ENCODE measurements at places on chromosomes 1 and 21. TPM values are rescaled to one million over a fixed set of nuclear protein-coding genes. Genes with fewer than 3 reads are reported as not detected.
A peak's percentile ranks its signal among the peaks of the same experiment; 100 is the strongest.

- no peak overlapping the region for H3K27ac ChIP-seq
- no peak overlapping the region for H3K4me3 ChIP-seq
- no peaks in the 10 kb centered on the region for H3K36me3 ChIP-seq
- DNase-seq: no peak
- no peaks in the 10 kb centered on the region for H3K4me1 ChIP-seq
These were observed 119.2 kb downstream of the RWDD3 start for GRCh38 chr1:95353194-95353593.

DNA sequence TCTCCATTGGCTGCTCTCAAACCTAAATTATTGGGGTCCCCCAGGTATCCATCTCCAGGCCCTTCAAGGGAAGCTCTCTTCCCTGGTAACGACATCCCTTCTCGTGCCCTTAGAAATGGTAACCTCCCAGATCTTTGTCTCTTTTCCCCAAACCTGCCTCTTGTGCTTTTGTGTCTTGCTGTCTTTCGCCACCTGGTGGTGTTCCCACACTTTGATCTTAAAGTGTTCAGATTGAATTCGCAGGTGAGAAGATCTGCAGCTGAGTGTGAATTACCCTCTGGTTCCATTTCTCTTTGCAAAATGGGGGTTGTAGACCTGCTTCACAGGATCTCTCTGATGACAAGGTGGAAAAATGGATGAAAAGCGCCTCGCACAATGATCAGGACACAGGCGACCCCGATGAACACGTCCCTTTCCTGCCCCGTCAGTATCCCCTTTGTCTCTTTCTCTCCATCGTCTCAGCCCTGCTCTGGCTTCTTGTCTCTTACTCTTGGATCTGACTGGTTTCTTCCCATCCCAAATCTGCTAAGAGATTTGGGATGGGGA is 53.1 kb downstream of the DOP1B start:
- no peaks in the 10 kb centered on the region for H3K27me3 ChIP-seq
- H3K36me3 ChIP-seq: peaks cover 28% of the 10 kb centered on the region
- peak; percentile 52 for DNase-seq
- no peaks in the 10 kb centered on the region for H3K4me1 ChIP-seq
- H3K27ac ChIP-seq: no peak overlapping the region

GRCh38 chr21:34148826-34149558 is 75.6 kb downstream of the MRPS6 start:
- no peak overlapping the region for H3K4me3 ChIP-seq
- peaks cover 6% of the 10 kb centered on the region for H3K36me3 ChIP-seq
- no peaks in the 10 kb centered on the region for H3K27me3 ChIP-seq
- no peak for DNase-seq
- no peaks in the 10 kb centered on the region for H3K4me1 ChIP-seq

The SPTA1 gene
- total RNA-seq: 0.50 TPM

DNA sequence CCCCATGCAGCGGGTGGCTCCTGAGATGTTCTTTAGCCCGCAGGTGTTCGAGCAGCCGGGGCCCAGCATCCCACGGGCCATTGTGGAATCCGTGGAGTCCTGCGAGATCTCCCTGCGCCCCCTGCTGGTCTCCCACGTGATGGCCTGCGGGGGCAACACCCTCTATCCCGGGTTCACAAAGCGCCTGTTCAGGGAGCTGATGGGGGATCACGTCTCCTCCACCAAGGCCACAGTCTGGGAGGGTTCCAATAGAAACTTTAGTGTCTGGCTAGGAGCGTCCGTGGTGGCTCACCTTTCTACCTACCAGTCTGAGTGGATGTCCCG is 71.0 kb downstream of the ACTL8 start:
- H3K27me3 ChIP-seq: peaks cover 29% of the 10 kb centered on the region
- H3K4me1 ChIP-seq: no peaks in the 10 kb centered on the region
- H3K4me3 ChIP-seq: no peak overlapping the region
- H3K36me3 ChIP-seq: no peaks in the 10 kb centered on the region
- H3K27ac ChIP-seq: no peak overlapping the region

DNA sequence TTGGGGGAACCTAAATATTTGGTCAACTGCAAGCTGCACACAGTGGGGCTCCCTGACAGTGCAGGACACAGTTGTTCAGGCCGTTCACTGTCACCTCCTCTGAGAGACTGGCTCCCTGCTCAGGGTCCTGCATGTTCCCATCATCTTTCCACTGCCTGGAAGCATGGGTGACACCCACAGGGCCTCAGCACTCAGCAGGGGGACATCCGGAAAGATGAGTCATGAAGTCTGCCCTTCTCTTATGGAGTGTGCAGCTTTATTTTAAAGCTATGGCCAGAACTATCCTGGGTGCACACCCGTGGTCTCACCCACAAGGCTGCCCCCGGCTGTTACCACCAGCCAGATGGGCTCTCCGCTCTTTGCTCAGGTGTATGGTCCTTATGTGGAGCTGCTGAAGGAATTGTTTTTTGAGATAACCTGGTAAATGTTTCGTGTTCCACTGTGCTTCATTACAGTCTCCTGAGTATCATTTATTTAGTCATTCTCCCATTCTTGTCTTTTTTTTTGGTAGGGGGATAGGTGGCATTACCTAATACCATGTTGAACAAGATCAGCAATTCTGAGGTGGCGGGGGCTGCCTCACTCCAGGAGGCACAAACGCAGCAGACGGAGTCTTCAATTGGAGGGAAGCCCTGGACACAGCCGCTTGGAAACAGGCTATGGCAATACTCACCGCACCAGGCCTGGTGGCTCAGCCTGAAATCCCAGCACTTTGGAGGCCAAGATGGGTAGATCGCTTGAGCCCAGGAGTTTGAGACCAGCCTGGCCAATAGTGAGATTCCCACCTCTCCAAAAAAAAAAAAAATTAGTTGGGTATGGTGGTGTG is 14.3 kb downstream of the TRIM11 start:
- no peak overlapping the region for H3K4me3 ChIP-seq
- peaks cover 48% of the 10 kb centered on the region for H3K36me3 ChIP-seq
- H3K4me1 ChIP-seq: peaks cover 12% of the 10 kb centered on the region
- DNase-seq: peak; percentile 10
- peak overlapping the region; percentile 47 for H3K27ac ChIP-seq
- H3K27me3 ChIP-seq: no peaks in the 10 kb centered on the region

DNA sequence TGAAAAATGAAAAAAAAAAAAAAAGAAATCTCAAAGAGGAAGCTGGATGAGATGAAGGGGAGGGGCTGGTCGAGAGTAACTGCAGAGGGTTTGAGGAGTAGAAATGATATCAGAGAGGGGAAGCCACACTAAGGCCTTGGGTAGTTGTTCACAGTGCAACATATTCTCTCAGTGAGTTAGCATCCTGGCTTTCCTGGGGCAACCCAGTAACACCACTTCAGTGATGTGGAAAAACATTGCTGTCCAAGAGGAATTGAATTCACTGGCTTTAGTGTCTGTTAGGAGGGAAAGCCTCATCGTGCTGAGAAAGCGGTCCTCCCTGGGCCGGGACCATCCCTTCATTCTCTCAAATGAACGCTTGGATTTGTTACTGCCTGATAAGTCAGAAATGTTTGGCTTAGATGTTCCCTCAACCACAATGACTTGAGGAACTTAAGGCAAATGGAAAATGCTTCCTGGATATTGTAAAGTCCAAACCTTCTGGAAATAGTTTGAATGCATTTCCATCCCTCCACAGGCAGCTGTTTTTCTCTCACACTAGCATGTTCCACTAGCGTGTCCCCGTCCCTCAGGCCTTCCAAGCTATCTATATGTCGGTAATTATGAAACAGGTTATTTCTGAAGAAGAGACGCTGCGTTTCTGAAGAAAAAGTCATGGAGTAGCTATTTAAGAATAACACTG is 12.2 kb downstream of the TGFB2 start:
- no peaks in the 10 kb centered on the region for H3K27me3 ChIP-seq
- no peak overlapping the region for H3K4me3 ChIP-seq
- H3K4me1 ChIP-seq: no peaks in the 10 kb centered on the region
- DNase-seq: no peak

The CCDC30 gene
- 10.2 TPM for total RNA-seq

The NR1I3 gene
- not detected for total RNA-seq

GRCh38 chr1:85587841-85588240 is 7.3 kb downstream of the CCN1 start:
- H3K27me3 ChIP-seq: no peaks in the 10 kb centered on the region
- H3K27ac ChIP-seq: no peak overlapping the region
- peaks cover 6% of the 10 kb centered on the region for H3K36me3 ChIP-seq
- no peak for DNase-seq
- H3K4me1 ChIP-seq: peaks cover 15% of the 10 kb centered on the region
- no peak overlapping the region for H3K4me3 ChIP-seq

- no peaks in the 10 kb centered on the region for H3K27me3 ChIP-seq
- H3K27ac ChIP-seq: no peak overlapping the region
- H3K36me3 ChIP-seq: no peaks in the 10 kb centered on the region
These were observed 369.7 kb downstream of the RRAGC start for GRCh38 chr1:38489844-38490270.

The SPATA21 gene
- total RNA-seq: not detected

- no peaks in the 10 kb centered on the region for H3K36me3 ChIP-seq
- H3K27me3 ChIP-seq: no peaks in the 10 kb centered on the region
- no peaks in the 10 kb centered on the region for H3K4me1 ChIP-seq
- no peak for DNase-seq
These were observed 9.7 kb downstream of the HSD11B1 start for GRCh38 chr1:209714338-209714737.

The POU3F1 gene
- total RNA-seq: not detected

GRCh38 chr1:67939942-67940341 is 106.7 kb upstream of the GNG12 start:
- H3K27me3 ChIP-seq: no peaks in the 10 kb centered on the region
- no peak overlapping the region for H3K27ac ChIP-seq
- H3K36me3 ChIP-seq: no peaks in the 10 kb centered on the region
- no peak overlapping the region for H3K4me3 ChIP-seq

- no peaks in the 10 kb centered on the region for H3K36me3 ChIP-seq
- peaks cover 13% of the 10 kb centered on the region for H3K4me1 ChIP-seq
- DNase-seq: peak; percentile 70
- H3K27me3 ChIP-seq: peaks cover 4% of the 10 kb centered on the region
- H3K4me3 ChIP-seq: no peak overlapping the region
These were observed 26.8 kb upstream of the CRNN start for GRCh38 chr1:152440635-152441471.

DNA sequence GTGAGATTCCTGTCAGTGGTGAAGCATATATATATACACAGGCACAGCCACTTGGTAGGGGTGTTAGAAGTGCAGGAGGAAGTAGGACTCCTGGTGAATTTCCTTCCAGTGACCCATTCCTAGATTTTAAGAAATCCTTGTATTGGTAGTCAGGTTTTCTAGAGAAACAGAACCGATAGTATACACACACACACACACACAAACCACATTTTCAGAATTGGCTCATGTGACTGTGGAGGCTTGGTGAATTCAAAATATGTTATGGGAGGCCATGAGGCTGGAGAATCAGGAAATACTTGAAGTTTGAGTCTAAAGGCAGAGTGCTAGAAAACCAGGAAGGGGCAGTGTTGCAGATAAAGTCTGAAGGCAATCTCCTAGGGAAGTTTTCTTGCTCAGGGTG is 114.2 kb downstream of the FCRL5 start:
- H3K4me3 ChIP-seq: no peak overlapping the region
- no peaks in the 10 kb centered on the region for H3K27me3 ChIP-seq
- no peak overlapping the region for H3K27ac ChIP-seq
- H3K4me1 ChIP-seq: no peaks in the 10 kb centered on the region
- H3K36me3 ChIP-seq: no peaks in the 10 kb centered on the region

GRCh38 chr1:84742653-84743052 is 52.4 kb upstream of the SSX2IP start:
- peaks cover 5% of the 10 kb centered on the region for H3K27me3 ChIP-seq
- no peak for DNase-seq
- no peaks in the 10 kb centered on the region for H3K4me1 ChIP-seq
- no peak overlapping the region for H3K27ac ChIP-seq

DNA sequence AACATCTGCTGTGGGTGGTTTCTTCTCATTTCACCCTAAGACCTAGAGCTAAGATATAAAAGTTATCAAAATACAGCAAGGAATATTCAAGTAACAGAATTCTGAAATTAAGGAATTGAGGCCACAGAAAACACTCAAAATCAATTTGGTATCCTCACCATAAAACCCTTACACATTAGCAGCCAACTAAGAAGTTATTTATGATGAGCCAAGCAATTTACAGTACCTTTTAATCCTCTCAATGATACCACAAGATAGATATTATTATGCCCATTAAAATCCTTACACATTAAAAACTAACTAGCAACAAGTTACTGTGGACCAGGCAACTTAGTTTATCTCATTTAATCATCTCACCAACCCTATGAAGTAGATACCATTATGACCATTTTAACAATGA is 81.6 kb downstream of the FAF1 start:
- H3K27ac ChIP-seq: no peak overlapping the region
- H3K36me3 ChIP-seq: no peaks in the 10 kb centered on the region
- no peak for DNase-seq
- H3K4me3 ChIP-seq: no peak overlapping the region
- no peaks in the 10 kb centered on the region for H3K27me3 ChIP-seq
- no peaks in the 10 kb centered on the region for H3K4me1 ChIP-seq

GRCh38 chr1:16326833-16327404 is 25.4 kb downstream of the FBXO42 start:
- H3K4me1 ChIP-seq: peaks cover 17% of the 10 kb centered on the region
- peaks cover 5% of the 10 kb centered on the region for H3K36me3 ChIP-seq

DNA sequence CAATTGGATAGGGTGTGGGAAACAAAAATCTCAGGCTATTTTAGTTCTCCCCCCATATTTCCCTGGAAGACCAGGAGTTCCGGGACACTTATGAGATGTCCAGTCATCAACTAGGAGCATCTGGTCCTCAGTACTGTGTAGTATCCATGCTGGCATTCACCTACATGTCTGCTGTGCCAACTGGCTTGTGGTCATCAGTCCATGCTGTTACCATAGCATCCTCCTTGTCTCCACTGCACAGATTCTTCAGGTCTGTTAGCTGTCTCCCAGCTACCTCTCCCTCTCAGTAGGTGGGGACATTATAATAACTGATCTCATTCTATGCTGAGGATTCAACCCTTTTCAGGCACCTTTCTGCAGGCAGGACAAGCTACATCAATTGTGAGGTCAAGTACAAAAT is 302.9 kb downstream of the BARHL2 start:
- no peaks in the 10 kb centered on the region for H3K36me3 ChIP-seq
- no peak for DNase-seq
- H3K4me1 ChIP-seq: no peaks in the 10 kb centered on the region
- H3K27me3 ChIP-seq: no peaks in the 10 kb centered on the region
- H3K27ac ChIP-seq: no peak overlapping the region

- no peak overlapping the region for H3K27ac ChIP-seq
- no peak for DNase-seq
- H3K36me3 ChIP-seq: no peaks in the 10 kb centered on the region
- no peaks in the 10 kb centered on the region for H3K4me1 ChIP-seq
- H3K4me3 ChIP-seq: no peak overlapping the region
These were observed 273.6 kb upstream of the LRRC7 start for GRCh38 chr1:69294171-69294570.

GRCh38 chr1:231070758-231071444 is 30.8 kb upstream of the FAM89A start:
- H3K27ac ChIP-seq: no peak overlapping the region
- no peaks in the 10 kb centered on the region for H3K36me3 ChIP-seq
- H3K4me1 ChIP-seq: no peaks in the 10 kb centered on the region

The GIPC2 gene
- 2.9 TPM for total RNA-seq

The TMPRSS2 gene
- total RNA-seq: 87.7 TPM
